ENCODE measurements at places on chromosomes 6 and 20.
A peak's percentile ranks its signal among the peaks of the same experiment; 100 is the strongest.

GRCh38 chr6:37516076-37516919, 16.6 kb upstream of the CCDC167 start:
- DNase-seq, result peak; percentile 26

DNA sequence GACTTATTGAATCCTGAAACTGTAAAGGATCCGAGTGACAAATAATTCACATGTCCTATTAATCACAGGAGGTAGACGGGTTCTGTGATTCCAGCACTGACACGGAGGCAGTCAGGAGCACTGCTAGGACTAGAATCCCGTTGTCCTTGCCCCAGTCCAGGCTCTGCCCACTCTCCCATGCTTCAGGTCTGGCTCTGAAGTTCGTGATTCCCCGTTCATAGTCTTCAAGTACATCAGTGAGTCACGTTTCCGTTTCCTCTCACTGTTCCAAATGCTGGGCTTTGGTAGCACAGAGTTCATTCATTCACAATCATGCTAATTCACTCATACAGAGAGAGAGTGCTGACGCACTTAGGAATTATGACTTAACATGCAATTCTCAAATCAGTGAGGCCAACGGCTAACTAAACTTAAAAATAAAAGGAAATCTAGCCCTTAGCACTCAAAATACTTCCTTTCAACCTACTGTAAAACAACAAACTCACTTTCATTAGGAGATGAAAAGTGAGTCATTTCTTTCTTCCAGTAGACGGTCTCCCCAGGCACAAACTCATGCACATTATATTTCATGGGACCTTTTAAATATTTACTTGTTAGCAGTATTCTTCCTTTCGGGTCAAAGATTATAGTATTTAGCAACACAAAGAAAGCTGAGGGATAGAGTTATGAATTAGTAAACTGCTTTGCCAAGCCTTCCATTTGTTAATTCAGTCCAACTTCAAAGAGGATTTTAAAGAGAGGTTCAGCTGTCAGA, 94.0 kb upstream of the NHSL1 start:
- peak; percentile 85 for DNase-seq

DNA sequence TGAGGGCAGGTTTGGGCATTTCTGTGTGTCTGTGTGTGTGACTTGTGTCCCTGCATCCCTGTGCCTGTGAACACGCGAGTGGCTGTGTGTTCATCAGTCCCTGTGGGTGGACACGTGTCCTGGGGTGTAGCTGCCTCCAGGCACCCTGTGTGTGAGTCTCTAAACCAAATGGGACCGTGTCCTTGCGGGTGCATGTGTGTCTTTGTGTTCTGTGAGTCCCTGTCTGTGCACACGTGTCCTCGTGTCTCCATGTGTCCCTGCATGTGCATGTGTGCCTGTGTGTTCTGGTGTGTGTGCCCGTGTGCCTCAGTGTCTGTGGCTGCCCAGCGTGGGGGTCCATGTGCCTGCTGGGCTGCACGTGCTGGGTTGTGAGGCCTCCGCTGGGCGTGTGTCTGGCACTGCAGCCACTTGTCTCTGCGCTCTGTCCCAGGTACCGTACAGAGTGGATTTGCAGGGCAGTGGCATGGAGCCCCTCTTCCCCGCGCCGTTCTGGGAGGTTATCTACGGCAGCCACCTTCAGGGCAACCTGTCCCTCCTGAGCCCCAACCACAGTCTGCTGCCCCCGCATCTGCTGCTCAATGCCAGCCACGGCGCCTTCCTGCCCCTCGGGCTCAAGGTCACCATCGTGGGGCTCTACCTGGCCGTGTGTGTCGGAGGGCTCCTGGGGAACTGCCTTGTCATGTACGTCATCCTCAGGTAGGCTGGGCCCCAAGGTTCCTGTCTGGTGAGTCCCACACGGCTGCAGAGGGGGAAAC, 8.2 kb upstream of the LKAAEAR1 start:
- DNase-seq, result no peak

GRCh38 chr6:11762794-11763459, 15.7 kb downstream of the ADTRP start:
- no peak for DNase-seq

GRCh38 chr20:38195521-38195920, 30.5 kb upstream of the TGM2 start:
- no peak for DNase-seq

- peak; percentile 77 for DNase-seq
Measured at GRCh38 chr20:47336129-47336754, 20.3 kb downstream of the ZMYND8 start.

DNA sequence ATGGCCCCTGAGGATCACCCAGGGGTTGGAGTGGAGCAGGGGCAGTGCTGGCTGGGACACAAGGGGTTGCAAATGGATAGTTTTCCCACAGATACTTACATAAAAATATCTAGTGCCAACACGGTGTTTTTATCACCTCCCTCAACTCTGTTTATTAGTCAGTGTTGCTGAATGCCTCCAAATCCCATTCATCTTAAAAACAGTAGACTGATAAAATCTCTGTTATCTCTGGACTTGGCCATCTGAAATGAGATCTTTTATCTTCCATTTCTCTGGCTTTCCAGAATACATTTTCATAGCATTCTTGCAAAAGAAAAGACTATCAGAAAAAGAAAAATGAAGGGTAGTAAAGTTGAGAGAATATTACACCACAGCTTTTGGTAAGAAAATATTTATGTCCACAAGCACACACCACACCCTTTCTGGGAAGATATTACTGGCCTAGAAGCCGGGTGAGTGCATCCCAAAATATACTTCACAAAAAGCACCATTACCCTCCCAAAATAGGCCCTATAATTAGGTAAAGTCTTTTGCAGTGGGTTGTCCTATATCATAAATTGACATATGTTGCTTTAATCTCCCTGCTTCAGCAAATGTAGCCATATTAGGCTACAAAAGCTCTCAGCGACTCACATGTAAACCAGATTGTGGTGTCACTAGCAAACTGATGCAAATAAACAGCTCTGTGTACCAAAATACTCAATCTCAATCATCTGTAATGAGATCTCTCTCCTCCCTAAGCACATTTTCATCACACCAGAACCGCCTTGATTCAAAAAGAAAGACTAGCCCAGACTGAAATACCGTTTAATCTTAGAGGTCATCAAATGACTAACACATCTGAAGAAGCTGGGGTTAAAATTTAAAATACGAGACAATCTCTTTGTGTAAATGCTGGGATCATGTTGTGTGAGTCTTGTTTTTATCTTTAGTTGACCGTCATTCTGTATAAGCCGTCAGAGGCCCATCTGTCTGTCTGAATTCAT, 96.7 kb downstream of the FYN start:
- peak; percentile 49 for DNase-seq

DNA sequence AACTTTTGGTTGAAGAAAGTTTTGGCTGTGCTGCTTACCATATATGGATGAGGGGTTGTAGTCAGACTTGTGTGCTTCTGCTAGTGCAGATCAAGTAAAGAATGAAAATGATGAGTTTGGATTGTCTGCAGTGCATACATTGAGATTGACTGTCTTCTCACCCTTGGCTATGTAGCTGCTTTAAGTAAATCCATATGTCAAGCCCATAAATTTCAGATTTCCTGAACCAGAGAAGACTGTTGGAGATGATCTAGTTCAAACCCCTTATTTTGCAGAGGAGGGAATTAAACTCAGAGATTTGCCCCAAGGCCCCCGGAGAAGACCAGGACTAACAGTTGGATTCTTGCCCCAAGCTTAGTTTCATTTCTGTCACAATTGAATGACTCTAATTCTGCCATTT, 67.2 kb downstream of the PKIB start:
- no peak for DNase-seq

GRCh38 chr6:1598433-1598832, 11.3 kb upstream of the FOXC1 start:
- peak; percentile 79 for DNase-seq

DNA sequence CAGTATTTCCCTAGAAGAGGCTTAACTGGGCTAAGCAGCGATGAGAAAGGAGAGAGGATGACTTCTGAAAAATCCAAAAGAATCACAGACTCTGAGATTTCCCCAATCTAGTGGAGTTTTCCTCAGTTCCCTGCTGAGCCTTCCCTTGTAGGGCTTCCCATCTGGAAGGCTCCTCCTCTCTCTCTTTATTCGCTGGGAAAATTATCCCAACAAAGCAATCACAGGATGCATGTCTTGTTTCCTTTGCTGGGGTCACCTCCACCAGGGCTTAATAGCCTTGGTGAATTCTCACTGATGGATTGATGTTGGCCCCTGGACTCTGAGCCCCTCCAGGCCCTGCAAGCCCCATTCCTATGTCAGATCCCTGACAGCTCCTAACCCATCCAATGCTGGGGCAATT, 69.8 kb upstream of the MAFB start:
- DNase-seq, result no peak

DNA sequence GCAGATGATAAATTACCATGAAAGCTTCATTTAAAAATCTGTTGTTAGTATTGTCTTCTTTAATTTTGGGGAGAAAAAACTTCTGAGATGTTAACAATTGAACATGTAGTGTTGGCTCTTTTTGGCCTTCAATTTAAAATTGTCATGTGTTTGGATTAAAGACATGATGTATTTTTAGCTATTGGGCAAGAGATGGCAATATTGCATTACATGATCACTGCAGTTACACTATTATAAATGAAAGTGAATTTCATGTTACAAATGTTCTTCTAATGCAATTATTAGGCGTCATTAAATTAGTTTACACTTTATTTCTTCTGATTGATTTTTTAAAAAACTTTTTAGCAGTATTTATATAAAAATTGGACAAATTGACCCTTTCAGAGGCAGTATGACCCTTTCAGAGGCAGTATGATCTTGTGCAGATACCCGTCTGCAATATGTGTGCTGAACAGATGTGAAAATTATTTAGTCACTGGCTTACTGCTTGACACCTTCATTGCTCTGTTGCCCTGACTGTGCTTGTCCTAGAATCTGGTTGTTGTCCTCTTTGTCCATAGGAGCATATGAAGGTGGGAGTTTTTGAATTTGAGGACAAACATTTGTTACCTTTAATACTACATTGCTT, 25.8 kb downstream of the CDKAL1 start:
- DNase-seq, result peak; percentile 4

DNA sequence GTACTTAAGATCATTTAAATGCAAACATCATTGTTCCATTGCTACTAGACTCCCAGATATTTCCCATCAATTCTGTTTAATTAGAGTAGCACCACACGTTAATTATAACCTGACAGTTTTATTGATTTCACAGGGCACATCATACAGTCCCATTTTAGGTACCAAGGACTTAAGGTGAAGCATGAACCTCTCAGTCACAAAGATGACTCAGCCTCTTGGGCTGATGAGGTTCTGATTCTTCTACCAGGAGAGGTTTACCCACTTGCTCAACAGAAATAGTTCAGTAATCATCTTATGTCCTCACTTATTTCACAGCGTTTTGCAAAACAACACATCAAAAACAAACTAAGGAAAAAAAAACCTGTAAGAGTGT, 98.5 kb downstream of the HIVEP2 start:
- DNase-seq, result peak; percentile 59

DNA sequence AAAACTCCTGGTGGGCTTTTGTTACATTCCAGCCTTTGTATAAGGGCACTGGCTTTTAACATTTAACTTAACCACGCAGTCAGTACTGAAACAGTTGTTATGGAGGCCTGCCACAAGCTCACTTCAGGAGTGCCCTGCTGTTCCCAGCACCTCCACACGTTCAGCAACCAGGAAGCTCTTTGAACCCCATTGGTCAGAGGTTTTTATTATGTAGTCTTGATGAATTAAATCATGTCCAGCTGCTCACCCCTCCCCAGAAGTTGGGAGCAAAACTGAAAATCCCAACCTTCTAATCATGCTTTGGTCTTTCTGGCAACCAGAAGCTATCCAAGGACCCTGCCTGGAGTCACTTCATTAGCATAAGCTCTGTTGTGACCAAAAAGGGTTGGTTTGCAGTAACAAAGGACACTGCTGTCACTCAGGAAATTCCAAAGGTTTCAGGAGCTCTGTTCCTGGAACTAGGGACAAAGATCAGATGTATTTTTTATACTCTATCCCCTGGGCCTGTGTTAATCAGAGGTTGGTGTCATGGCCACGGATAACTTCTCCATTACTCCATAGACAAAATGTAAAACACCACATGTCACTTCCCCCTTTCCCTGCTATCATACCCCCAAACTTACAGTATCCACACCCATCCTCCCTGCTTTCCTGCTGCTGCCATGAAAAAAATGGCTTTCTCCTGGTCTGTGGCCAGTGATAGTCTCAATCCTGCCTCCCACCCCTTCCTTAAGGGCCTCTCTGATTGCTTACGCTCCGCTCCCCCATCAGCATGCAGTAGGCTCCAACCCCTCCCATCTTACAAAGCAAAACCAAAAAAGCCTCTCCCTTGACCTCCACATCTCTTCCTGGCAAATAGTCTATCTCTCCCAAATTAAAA, 3.1 kb downstream of the ARMC12 start:
- DNase-seq, result no peak

- no peak for DNase-seq
Measured at GRCh38 chr6:101108286-101108685, 227.2 kb upstream of the ASCC3 start.

- DNase-seq, result no peak
Measured at GRCh38 chr6:121480099-121480713, 44.8 kb downstream of the GJA1 start.

GRCh38 chr6:17057322-17057721, 44.5 kb upstream of the STMND1 start:
- DNase-seq, result no peak

GRCh38 chr20:34485068-34485634, 31.1 kb upstream of the DYNLRB1 start:
- no peak for DNase-seq

- DNase-seq, result no peak
Measured at GRCh38 chr20:12203981-12204380, 286.3 kb downstream of the BTBD3 start.

GRCh38 chr6:138818496-138819194, 22.8 kb downstream of the ECT2L start:
- no peak for DNase-seq

DNA sequence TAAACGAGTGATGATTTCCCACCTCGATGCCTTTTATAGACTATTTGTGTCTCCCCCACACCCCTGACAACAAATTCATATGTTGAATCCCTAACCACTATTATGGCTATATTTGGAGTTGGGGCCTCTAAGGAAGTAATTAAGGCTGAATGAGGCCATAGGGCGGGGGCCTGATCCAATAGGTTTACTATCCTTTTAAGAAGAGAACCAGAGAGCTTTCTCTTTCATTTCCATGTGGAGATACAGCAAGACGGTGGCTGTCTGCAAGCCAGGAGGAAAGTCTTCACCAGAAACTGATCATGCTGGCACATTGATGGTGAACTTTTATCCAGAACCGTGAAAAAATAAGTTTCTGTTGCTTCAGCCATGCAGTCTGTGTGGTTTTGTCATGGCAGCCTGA, 38.9 kb upstream of the CLIC5 start:
- DNase-seq, result no peak

- DNase-seq, result no peak
Measured at GRCh38 chr20:25848222-25848621, 151.6 kb upstream of the ZNF337 start.

GRCh38 chr20:6651561-6651960, 115.9 kb upstream of the BMP2 start:
- DNase-seq, result no peak

- no peak for DNase-seq
Measured at GRCh38 chr20:2633381-2633780, 19.1 kb upstream of the NOP56 start.

- no peak for DNase-seq
Measured at GRCh38 chr20:50679753-50680104, 11.6 kb downstream of the RIPOR3 start.

Measured in osteoblast (primary cell).